Stimulated activated CD4-positive, alpha-beta T cell treated with anti-CD3 and anti-CD28 coated beads, Interleukin-1b, Interleukin-23, amount 100 ng/mL, for 1 hour (primary cell): ENCODE measurements at places on chromosomes 2 and 18.

DNA sequence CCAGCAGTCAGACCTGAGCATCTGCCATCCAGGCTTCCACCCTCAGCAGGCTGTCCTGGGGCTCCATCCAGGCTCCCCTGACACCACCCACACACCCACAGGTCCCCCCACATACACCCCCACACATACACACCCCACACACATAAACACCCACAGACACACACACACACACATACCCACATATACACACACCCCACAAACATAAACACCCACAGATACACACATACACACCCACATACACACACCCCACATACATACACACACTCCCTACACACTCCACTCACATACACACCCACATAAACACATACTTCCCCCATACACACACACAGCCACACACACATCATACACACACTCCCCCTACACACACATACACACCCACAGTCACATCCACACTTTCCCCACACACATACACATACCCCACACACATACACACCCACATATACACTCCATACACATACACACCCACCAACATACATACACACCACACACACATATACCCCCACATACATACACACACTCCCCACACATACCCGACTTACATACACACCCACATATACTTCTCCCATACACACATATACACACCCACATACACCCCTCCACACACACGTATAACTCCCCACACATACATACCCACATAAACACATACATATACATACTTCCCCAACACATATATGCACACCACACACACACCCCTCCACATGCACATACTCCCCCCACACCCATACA, 183.3 kb upstream of the ETAA1 start:
- DNase-seq, result no peak

- no peak for DNase-seq
These were observed 13.3 kb downstream of the ATF2 start for GRCh38 chr2:175154661-175155082.

GRCh38 chr2:86441392-86441881, 266 bp downstream of the KDM3A start:
- DNase-seq, result no peak

DNA sequence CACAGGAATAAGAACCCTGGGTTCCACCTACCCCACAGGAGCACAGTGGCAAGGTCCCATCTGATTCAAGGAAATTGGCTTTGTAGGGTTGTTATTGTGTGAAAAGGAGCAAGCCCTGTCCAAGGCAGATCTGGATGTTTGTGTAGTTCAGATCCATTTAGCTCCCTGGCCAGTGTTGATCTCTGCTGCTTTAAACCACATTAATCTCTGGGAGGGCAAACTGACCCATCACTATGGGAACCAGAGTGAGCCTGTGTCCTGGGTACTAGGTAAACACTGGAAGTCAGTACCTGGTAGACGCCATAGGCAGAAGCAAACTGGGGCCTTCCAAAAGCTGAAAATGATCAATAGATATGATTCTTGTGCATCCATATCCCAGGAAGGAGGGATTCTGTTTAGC, 271.5 kb upstream of the EPAS1 start:
- DNase-seq, result no peak

GRCh38 chr2:241773511-241774418, 2.9 kb upstream of the GAL3ST2 start:
- DNase-seq, result no peak

DNA sequence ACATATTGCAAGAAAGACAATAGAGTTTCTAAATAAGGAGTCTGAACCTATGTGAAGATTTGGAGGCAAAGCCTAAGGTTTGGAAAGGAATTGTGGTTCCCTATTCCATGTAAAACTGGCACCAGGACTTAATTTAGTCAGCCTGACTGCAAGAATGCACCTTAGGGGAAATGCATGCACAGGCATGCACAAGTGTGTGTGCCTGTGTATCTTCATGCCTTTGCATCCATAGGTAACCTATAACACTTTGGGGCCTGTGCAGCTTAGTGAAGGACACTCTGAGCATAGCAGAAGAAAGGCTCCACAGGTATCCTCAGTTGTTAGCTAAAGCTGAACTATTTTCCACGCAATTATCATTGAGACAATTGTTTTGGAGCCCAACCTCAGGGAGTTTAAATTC, 73.4 kb downstream of the RPRM start:
- no peak for DNase-seq

- DNase-seq, result no peak
These were observed 69.0 kb upstream of the ASAP2 start for GRCh38 chr2:9137379-9138150.

GRCh38 chr2:22981785-22982184, 403.2 kb upstream of the KLHL29 start:
- DNase-seq, result no peak

DNA sequence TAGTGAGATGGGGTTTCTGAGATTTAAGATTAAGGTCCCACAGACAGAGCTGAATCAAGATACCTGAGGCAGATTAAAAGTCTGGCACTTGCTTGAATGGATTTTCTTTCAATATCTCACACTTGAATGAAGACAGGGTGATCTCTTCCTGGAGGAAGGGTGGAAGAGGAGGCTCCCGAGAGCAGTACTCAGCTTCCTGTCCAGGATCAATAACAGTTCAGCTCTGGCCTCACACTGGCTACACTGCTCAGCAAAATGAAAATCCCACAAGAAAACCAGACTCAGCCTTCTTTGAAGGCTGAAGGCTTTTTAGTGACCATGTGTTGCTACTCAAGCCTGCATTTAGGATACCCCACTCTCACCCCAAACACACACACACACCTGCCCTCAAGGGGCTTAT, 11.1 kb downstream of the ARHGEF33 start:
- DNase-seq, result no peak

GRCh38 chr2:131394147-131394931, 30.4 kb upstream of the RAB6D start:
- no peak for DNase-seq

- no peak for DNase-seq
These were observed 353.6 kb upstream of the TRIB2 start for GRCh38 chr2:12363138-12363537.

DNA sequence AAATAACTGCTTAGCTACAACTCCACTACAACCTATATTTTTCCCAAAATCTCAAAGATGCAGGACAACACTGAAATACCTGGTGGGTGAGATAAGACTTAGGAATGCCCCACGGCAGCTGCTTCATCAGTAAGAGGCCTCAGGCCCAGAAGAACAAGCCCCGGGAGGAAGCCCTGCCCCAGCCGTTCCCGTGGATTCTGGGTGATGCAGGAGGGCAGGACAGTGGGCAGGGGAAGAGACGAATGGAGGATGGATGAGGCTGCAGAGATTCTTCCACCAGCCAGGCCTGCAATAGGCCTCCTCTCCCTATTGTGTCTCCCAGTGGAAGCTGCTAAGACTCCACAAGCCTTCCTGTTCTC, 197.9 kb upstream of the HDAC4 start:
- DNase-seq, result no peak

GRCh38 chr18:9428301-9428706, 47.0 kb upstream of the RALBP1 start:
- no peak for DNase-seq

DNA sequence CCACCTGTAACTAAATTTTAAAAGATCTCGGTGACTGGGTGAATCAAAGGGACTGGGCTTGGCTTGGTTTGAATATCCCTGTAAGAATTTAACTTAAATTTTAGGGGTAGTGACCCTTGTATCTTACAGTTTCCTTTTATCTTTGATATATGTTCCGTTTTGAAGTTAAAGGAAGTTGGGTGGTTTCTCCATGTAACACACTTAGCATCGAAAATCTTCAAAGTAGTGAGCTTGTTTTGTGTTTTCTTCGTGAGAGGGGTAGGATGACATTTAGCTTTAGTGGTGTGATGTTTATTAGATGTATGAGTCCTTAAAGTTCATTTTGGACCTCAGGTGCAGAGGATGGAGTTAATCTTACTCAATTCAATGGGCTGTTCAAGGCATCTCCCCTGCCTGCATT, 1.6 kb downstream of the WDR7 start:
- DNase-seq, result no peak

GRCh38 chr2:10326151-10326616, 23.5 kb downstream of the HPCAL1 start:
- no peak for DNase-seq

DNA sequence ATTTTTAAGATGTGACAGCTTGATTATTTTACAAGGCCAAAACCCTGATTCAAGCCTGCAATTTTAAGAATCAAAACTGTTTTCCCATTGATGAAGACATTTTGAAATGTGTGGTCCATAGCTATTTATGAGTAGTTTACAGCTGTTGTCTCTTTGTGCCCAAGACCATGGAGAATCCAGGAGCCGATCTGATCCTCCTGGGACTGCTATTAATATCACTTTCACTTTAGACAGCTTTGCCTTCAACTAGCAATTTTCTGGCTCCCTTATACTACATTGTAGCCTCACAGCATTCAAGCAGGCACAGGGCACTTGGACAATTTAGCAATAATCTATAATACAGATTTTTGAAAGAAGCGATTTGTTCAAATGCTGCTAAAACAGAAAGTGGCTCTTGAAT, 172.9 kb downstream of the SLC8A1 start:
- DNase-seq, result no peak
